ENCODE measurements at places on chromosomes 16 and 17. TPM values are rescaled to one million over a fixed set of nuclear protein-coding genes. Genes with fewer than 3 reads are reported as not detected.

The RHBDL3 gene
- total RNA-seq, result 5.0 TPM

DNA sequence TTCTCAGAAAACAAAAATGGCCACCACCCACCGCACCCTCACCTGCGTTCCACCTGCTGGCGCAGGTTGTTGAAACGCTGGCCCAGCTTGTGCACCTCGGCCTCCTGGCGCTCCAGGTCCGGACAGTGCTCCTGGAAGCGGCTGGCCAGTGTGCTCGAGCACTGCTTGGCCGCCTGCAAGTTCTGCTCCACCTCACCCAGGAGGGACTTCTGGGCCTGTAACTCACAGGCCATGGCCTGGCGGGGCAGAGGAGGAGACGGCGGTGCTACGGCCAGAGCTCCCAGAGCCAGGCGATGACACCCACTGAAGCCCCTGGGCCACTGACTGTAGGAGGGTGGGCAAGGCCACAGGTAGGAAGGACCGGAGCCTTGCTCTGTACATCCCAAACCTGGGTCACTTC, 43.4 kb downstream of the UBN1 start:
- DNase-seq, result no peak

DNA sequence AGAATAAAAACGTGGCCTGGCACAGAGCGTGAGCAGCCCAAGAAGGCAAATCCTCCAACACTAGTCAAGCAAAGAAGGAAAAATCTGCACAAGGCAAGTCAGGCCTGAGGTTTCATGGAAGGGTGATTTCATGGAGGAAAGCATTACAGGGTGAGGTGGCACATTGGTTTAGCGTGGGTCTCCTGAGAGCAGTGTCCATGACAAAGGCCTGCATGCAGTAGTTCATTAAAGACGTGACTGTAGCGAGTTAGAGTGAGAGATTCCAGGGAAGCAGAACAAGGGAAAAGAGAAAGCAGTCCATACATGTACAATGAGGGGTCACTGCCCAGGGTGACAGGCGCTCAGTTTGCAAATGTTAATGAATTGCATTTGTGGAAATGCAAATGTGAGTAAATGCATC, 285.0 kb upstream of the ERCC4 start:
- DNase-seq, result no peak

The ADAMTS18 gene
- 4.7 TPM for total RNA-seq

Data from cerebellum (tissue), 4 donors.